ENCODE measurements at places on chromosomes 6 and 20. TPM values are rescaled to one million over a fixed set of nuclear protein-coding genes. Genes with fewer than 3 reads are reported as not detected.

The TBC1D20 gene
- total RNA-seq = 27.4 TPM

The IPCEF1 gene
- total RNA-seq = 3.0 TPM

The SCAND1 gene
- 63.0 TPM for total RNA-seq

The PHACTR1 gene
- total RNA-seq = 12.9 TPM

The DYNLT2 gene
- 1.3 TPM for total RNA-seq

The LINC00237 gene
- total RNA-seq = not detected

The ROS1 gene
- not detected for total RNA-seq

The SAMD3 gene
- 20.4 TPM for total RNA-seq

The GLP1R gene
- 6.9 TPM for total RNA-seq
